Activated naive CD4-positive, alpha-beta T cell treated with anti-CD3 and anti-CD28 coated beads, Interleukin-2, amount 50 U/mL, for 72 hours (primary cell): ENCODE measurements at places on chromosomes 1 and 21. TPM values are rescaled to one million over a fixed set of nuclear protein-coding genes. Genes with fewer than 3 reads are reported as not detected.
A peak's percentile ranks its signal among the peaks of the same experiment; 100 is the strongest.

GRCh38 chr1:212255705-212256307 is 29.4 kb upstream of the PPP2R5A start:
- DNase-seq: no peak

DNA sequence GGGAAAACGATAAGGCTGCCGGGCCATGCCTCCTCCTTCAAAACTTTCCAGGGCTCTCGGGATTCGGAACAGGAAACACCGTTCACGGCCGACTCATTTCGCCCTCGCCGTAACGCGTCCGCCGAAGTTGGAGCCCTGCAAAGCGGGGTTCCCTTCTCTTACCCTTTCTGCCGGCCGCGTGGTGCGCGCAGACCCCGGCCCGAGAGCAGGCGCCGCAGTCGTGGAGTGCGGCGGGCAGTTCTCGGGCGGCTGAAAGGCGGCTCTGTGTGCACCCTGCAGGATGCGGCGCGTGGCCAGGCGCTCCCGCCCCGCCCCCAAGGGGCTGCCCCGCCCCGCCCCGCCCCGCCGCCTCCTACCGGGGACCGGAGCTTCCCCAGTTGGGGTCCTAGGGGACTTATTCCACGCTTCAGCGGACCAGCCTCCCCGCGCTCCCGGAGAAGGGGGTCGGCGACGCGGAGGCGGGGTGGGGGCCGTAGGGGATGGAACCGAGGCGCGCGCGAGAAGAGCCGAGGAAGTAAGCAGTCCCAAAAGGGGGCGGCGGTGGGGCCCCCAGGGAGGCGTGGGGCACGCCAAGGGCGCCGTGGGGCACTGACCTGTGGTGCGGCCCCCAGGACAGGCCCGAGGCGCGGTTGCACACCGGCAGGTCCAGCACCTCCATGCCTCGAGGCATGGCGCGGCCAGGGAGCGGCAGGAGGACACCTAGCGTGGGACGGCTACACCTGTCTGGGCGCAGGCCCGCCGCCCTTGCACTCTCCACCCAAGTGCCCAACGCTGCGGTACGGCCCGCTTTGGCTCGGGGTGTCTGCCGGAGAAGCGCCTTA is at the start of gene MCOLN2:
MCOLN2 (minus strand) TSS at position 268 of the 821 bp plus-strand sequence; CDS start at position 27, 241 bp downstream.
- DNase-seq: peak; percentile 53

The GPR89A gene
- 31.3 TPM for total RNA-seq

DNA sequence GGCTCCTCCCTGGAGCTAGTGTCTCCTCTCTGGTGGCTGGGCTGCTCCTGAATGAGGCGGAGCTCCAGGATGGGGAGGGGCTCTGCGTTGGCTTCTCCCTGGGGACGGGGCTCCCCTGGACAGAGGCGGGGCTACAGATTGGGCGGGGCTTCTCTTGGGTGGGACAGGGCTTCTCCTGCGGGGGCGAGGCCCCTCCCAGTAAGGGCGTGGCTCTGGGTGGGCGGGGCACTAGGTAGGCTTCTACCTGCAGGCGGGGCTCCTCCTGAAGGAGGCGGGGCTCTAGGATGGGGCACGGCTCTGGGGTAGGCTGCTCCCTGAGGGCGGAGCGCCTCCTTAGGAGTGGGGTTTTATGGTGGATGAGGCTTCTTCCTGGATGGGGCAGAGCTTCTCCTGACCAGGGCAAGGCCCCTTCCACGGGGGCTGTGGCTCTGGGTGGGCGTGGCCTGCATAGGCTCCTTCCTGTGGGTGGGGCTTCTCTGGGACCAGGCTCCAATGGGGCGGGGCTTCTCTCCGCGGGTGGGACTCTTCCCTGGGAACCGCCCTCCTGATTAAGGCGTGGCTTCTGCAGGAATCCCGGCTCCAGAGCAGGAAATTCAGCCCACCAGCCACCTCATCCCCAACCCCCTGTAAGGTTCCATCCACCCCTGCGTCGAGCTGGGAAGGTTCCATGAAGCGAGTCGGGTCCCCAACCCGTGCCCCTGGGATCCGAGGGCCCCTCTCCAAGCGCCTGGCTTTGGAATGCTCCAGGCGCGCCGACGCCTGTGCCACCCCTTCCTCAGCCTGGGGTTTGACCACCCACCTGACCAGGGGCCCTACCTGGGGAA is 22.7 kb upstream of the ARF1 start:
- DNase-seq: peak; percentile 83

GRCh38 chr1:235999259-235999925 is 65.5 kb downstream of the NID1 start:
- DNase-seq: peak; percentile 83

GRCh38 chr1:163300568-163300967 is 21.2 kb upstream of the NUF2 start:
- DNase-seq: no peak

GRCh38 chr1:30287976-30288375 is 435.4 kb downstream of the MATN1 start:
- no peak for DNase-seq

- DNase-seq: no peak
Observed at GRCh38 chr1:230634384-230634783, 7.9 kb upstream of the COG2 start.

DNA sequence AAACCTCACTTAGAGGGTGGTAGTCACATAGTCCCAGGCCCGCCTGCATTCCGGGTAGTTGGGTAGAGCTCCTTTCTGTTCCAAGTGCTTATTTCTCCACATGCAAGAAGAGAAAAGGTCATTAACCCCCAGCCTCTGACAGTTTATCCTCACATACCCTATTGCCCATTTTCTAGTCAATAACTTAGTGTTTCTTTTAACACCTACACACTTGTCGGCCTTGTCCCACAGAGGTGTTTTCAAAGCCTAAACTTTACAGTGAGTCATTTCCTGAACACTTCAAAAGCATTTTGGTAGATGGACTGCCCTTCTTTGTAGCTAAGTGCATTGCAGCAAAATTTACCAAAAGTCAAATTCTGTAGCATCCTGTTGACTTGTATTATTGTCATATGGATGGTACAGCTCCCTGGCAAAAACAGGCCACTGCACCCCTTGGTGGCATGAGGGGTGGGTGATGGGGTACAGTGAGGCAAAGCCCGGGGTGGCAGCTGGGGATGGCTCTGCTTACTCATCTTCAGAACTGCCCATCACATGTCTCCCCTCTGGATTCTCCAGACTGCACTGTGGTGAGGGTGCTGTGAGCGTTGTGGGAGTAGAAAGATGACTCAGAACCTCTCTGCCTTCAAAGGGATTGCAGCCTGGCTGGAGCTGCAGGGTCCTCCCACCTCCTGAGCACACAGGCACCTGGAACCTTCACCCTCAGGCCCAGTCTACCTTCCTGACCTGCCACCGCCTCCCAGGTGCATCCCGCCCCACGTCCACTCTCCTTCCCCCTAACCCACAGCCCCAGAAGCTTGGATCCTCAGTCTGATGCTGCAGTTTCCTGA is 45.8 kb upstream of the DMRTB1 start:
- DNase-seq: peak; percentile 70

DNA sequence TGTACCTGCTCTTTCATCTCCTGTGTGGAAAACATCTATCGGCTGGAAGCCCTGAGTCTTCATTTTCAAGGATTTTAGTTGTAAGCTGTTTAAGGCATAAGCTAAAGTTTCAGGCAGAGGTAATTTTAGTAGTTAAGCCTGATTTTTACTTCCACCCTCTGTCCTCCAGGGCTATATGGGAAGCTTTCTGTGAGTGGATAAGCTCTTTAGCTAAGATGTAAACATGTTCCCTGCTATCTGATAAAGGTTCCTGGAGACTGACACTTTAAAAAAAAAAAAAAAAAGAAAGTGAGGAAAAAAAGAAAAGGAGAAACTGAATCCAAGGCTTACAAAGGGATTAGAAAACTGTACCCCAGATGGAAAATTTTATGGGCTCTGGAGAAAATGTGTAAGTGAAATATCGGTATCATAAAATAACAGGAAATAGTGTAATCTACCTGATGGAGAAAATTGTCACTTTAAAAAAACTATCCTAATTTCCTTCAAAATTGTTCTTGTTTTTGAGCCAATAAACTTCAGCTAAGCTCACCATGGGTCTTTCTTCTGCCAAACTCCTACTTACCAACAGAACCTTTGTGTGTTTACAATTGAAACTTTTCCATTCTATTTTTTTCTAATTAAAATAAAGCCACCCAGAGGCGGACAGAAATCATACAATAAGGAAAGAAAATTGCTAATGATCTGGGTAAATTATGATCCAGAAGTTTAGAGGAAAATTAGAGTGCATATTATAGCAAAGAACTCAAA is 180.5 kb downstream of the TGFB2 start:
- no peak for DNase-seq

DNA sequence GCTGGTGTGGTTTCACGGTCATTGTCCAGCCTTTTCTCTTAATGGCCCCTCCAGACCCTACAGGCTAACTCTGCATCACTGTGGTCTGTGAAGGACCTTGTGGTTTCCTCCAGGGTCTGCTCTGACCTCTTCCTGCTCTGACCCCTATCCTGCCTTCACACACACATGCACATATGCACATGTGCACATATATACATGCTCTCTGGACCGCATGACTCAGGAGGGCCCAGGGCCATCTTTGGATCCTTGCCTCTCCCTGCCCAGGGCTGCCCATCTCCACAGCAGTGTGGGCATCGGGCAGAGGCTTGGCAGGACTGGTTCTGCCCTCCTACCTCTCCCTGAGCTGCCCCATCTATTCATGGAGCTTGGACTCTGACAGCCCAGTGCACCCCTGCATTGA is 510.9 kb downstream of the PTPRU start:
- no peak for DNase-seq

The GPR52 gene
- 2.6 TPM for total RNA-seq

The RASAL2 gene
- not detected for total RNA-seq

GRCh38 chr1:179867493-179868330 is 9.9 kb downstream of the TOR1AIP2 start:
- peak; percentile 44 for DNase-seq

The PLPPR5 gene
- total RNA-seq: not detected

The OR2L2 gene
- total RNA-seq: 0.23 TPM
